ENCODE measurements at places on chromosomes 16 and 17.

DNA sequence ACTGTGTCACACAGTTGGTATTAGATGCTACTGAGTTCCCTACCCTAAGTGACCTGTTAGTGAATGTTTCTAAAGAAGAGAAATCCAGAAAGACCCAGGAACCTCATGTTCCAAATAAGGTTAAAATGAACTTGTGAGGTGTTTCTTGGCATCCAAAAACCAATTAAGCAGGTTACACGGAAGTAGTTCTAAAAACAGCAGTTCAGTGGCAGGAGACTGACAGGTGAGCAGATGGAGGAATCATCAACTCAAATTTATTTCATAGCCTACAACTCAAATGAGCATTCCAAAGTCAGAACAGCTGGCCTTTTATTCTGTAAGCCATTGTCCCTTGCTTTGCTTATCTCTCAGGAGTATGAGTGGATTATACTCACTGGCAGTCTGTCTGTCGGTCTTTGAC, 188.3 kb downstream of the IRX3 start:
- no peak for DNase-seq

- no peak for DNase-seq
Measured at GRCh38 chr16:86091976-86092375, 193.0 kb downstream of the IRF8 start.

DNA sequence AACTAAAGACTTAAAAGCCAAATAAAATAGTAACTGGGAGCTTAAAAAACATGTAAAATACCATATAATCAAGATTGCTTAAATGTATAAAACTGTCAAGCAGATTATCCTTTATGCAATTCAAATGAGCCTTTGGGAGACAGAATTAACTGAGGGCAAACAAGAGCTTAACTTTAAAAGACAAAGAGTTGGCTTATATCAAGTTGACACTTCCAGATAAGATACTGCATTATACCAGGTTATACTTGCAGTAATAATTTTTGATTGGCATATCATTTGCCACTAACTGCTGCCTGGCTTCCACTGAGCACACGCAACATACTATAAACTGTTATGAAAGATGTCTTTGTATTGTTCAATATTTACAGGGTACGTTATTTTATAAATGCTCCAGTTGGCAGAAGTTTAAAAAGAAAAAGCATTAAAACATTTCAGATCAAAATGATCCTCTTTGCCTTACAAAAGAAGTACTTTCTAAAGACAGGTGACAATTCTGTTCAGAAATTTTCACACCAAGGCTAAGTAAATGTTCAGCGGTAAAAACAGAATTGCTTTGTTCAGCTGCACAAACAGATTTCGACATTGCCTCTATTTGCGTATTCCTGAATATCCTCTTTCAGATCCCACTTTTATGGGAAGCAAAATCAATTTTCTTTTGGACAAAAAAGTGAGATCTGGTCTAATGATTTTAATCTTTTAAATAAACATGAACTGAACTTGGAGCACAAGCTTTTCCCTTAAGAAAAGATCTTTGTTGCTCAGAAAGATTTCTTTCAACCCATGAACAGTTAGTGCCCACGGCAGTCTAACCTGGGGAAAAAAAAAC, 50.7 kb downstream of the TOX3 start:
- DNase-seq = no peak

DNA sequence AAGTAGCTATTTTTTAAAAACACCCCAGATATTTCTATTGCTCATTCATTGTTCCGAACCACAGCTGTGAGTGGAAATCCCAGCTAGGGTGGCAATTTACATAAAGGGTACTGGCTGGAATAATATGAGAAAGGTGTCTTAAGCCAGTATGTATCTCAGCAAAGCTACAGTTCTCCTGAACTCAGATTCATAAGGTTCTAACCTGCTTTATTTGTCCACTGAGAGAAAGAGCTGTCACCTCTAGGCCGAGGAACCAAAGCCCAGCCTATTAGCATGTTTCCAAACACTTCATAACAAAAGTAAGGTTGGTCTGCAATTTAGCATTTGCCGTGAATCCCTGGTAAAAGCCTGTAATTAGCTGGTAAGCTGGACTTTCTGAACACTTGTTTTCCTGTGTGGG, 57.0 kb upstream of the CLEC19A start:
- no peak for DNase-seq

DNA sequence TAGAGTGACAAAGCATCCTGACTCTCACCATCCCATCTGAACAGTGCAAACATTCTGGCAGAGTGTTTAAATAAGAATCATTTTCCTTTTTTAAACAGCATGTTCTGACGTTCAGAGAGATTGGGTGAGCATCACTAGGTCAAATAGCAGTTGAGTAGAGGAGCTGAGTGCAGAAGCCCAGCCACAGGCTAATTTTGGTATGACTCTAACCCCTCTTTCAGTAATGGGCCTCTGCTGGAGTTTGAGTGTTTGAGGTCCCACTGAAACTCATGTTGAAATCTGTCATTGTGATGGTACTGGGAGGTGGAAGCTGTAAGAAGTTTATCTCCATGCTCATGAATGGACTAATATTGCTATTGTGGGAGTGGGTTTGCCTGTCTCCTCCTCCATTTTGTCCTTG, 194.4 kb downstream of the SALL1 start:
- no peak for DNase-seq

GRCh38 chr17:50686494-50687199, 21.1 kb downstream of the ANKRD40 start:
- DNase-seq = peak; percentile 95

- DNase-seq = no peak
Measured at GRCh38 chr16:86293906-86294305, 216.4 kb upstream of the FOXF1 start.

DNA sequence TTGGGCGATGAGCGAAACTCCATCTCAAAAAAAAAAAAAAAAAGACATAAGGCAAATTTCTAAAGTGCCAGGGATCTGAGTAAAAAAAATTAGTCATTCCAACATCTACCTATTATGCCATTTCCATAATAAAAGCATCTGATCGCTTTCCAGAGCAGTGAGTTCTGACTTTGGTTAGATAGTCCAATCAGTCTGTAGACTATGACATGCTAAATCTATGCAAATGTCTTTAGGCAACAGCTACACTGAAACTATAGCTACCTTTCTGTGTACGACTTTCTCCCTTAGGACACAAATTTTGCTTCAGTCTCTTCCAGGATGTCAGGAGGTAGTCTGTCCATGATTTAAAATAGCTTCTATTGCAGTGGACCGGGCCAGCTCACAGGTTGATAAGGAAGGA, 58.9 kb upstream of the ARHGAP44 start:
- no peak for DNase-seq

GRCh38 chr16:6837722-6838121, 494.9 kb upstream of the RBFOX1 start:
- DNase-seq = no peak

DNA sequence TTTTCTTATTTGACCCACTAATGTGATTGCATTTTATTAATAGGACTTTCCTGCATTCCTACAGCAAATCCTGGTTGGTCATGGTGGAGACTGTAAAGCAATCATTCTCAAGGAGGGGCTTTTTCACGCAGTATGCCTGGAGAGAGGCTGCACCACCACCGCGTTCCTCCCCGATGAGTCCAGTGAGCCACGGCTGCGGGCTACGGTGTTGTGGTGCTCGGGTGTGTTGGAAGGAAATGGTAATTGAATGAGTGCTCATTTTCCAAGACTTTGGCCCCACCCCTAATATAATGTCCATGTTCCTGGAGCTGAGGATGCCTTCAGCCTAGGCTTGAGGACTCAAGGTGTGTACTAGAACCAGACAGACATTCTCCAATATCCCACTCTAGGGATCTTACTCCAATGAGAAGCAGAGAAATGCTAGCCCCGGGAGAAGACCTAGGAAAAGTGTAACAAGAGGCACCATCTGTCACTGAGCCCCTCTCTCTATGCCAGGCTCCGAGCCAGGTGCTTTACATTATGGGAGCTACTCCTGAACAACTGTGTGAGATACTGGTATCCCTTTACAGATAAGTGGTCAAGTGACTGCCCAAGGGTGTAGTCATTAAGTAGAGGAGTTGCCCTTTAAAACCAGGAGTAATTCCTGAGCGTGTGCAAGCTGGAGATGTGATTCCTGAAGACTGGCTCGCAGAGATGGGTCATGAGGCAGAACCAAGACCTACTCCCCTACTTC, 39.4 kb downstream of the HEATR6 start:
- peak; percentile 33 for DNase-seq

GRCh38 chr16:48999508-48999907, 282.1 kb downstream of the CBLN1 start:
- no peak for DNase-seq

GRCh38 chr17:15915961-15916360, 29.0 kb upstream of the ADORA2B start:
- no peak for DNase-seq

DNA sequence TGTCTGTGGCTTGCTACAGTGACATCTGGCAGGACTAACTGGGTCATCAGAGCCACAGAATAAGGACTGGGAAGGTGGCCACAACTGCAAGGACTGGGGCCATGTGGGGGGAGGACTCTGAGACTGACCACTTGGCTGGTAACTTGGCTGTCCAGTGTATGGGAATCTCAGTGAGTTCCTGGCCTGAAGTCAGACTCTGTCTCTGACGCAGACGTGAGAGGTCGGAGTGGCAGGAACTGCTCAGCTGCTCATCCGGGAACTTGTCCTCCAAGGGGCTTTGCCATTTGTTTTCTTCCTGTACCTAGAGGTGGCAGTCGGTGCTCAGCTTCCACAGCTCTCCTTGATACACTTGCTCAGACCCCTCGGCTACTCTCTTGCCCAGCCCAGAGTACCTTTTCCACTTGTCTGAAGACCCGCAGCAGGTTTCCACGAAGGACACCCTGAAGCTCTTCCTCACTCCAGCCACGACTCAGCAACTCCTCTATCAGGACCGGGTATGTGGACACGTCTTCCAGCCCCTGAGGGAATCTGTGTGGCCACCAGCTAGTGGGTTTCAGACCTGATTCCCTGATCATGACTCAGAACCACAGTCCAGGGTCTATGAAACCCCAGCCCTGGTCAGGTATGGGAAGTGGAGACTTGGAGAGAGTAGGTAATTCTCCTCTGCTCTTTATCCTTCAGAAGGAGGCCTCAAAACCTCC, 7.3 kb upstream of the DPEP3 start:
- DNase-seq = no peak

DNA sequence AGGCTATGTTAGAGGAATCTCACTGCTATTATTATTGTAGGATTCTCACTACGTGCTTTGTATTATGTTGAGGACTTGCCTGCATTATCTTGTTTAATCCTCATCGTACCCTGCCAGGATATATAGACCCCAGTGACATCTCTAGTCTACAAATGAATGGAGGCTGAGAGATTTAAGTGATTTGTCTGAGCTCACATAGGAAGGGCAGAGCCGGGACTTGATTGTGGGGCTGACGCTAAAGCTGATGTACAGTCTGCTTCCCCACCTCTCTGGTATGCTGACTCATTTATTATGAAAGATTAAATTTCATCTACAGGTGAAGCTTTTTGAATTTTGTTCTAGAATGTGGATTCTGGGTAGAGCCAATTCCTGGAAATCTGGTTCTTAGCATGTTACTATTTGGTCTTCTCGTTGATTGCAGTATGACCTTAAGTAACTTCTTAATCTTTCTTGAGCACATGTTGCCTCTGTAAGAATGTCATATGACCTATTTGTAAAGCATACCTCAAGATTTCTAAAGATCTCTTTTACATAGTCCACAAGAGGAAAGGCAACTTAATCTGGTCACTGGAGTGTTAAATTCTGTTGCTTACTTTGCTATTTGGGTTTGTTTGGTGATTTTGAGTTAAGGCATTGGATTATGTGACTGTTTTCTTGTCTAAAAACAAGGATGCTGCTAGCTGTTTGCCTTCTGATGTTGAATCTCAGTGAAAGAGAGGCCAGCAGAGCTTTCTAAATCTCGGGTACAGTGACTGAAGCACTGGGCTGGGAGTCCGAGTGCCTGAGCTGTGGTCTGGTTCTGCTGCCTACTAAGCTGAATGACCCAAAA, 12.4 kb downstream of the METTL9 start:
- no peak for DNase-seq

GRCh38 chr17:38794221-38794620, 5.1 kb downstream of the PIP4K2B start:
- no peak for DNase-seq

GRCh38 chr17:81285179-81285878, 9.8 kb downstream of the SLC38A10 start:
- no peak for DNase-seq

DNA sequence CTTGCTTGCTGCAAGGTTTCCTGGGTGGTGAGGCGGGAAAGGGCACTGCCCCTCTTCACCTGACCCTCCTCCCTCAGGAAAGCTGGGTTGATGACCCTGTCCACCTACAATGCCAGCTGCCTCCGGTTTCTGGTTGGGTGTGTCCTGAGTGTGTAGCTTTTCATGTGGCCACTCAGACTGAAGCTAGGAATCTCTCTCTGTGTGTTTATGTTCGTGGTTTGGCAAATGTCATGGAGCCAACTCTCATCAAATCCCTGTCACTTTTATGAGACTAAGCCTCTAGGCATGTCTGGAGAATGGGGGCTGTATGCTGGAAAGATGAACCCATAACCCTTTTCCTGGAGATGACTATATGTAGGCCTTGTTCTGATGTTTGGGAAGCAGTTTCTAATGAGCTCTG, 17.1 kb downstream of the PLEKHG4 start:
- DNase-seq = peak; percentile 22

DNA sequence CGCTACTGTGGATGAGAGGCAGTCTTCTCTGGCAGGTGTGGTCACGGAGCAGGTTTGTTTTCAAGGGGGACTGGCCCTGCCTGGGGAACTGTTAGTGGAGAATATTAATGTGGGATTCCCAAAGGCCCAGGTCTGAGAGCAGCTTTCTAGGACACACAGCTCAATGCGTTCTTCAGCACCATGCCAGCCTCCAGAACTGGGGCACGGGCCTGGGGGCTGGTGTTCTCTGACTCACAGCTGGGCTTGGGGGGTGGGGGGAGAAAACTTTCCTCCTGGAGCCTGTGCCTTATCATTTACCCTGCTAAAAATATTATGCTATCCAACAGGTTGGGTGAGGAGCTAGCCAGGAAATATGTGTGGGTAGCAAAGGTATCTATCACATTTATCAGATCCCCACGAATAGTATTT, 13.5 kb upstream of the LHX1 start:
- no peak for DNase-seq

- DNase-seq = no peak
Measured at GRCh38 chr17:2902546-2902945, 106.3 kb downstream of the RAP1GAP2 start.

- DNase-seq = no peak
Measured at GRCh38 chr17:19239544-19239943, 2.4 kb downstream of the EPN2 start.

Measured in MG63 (cell line).